Stimulated activated CD8-positive, alpha-beta memory T cell treated with anti-CD3 and anti-CD28 coated beads, Interleukin-4, amount 100 ng/mL, for 4 hours (primary cell): ENCODE measurements at places on chromosomes 3 and 15.

GRCh38 chr3:51568996-51569395, 30.5 kb downstream of the RAD54L2 start:
- DNase-seq = no peak

- DNase-seq = no peak
Measured at GRCh38 chr3:158058495-158059130, 47.6 kb downstream of the SHOX2 start.

DNA sequence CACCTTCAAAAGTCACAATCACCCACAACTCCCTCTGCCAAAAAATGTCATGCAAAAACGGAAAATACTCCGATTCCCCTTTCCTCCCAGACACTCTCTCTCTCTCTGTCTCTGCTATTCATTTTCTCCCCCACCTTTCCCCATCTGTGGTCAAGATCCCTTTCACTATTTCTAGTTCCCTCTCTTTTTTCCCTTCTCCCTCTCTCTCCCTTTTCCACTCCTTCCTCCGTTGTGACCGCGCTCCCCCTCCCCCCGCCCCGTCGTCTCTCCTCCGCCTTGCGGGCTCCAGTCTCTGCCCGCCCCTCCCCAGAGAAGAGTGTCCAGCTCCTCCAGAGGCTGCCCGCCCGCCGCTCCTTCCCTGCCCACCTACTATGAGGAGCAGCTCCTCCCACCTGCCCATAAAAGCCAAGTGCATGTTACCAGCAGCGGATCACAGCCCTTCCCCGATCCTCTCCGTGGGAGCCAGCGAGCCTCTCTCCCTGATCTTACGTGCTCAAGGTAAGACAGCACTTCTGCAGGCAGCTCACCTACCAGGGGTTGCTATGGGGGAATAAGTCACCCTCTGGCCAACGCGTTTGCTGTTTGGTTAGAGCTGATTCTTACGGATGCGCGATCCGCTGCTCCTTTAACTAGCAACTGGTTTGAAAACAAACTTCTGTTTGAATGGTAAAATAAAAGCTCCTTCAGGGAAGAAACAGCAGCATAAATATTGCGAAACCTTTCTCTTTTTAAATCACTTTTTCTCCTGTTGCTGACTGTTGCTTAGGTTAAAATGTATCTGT, at the start of gene COL8A1:
Gene COL8A1, plus strand, starts transcription at position 428 of the 782 bp plus-strand sequence. CDS start 152,089 bp downstream, outside the sequence.
- no peak for DNase-seq

GRCh38 chr3:17573396-17573795, 169.0 kb downstream of the TBC1D5 start:
- no peak for DNase-seq

GRCh38 chr3:68866157-68866556, 66.2 kb downstream of the TAFA4 start:
- no peak for DNase-seq

GRCh38 chr3:4995500-4996053, 16.3 kb downstream of the BHLHE40 start:
- no peak for DNase-seq

- no peak for DNase-seq
Measured at GRCh38 chr3:141392416-141392815, 24.1 kb downstream of the ZBTB38 start.

DNA sequence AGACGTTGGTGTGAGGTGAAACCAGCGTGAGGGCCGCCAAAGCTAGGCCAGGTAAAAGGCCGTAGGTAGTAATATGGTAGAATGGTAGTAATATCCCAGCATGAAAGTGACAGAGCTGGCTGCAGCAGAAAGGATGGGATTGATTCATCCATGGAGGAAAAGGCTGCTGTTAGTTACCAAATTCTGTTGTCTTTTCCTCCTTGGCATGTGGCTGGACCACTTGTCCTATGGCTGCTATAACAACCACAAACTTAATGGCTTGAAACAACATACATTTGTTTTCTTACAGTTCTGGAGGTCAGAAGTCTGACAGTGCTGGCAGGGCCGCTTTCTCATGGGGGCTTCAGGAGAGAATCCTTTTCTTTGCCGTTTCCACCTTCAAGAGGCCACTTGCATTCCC, 47.8 kb upstream of the CHST2 start:
- DNase-seq = no peak

GRCh38 chr3:176941689-176942088, 255.6 kb downstream of the TBL1XR1 start:
- DNase-seq = no peak

DNA sequence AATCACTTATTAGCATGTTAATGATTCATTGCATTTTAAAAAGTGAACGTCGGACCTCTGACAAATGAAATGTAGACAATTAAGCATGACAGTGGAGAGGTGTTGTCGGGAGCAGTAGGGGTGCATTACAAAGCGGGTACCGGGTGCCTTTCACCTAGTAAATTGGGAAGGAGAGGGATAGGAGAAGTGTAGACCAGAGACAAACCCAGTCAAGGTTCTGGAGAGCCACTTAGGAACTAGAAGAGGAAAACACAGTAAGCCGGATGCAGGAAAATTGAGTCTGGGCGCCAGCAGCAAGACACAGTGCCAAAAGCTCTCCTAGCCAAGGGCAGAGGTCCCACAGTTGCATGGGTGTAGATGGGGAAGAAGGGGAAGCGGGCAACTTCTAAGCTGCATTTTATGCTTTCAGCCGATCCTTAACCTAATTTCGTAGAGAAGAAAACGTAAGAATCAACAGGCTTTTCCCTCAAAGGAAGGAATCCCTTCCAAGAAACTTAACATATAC, 3.1 kb upstream of the CERS3 start:
- no peak for DNase-seq

GRCh38 chr3:127680798-127681221, 8.1 kb downstream of the ABTB1 start:
- DNase-seq = no peak

GRCh38 chr3:190811775-190812480, 50.6 kb downstream of the GMNC start:
- no peak for DNase-seq

DNA sequence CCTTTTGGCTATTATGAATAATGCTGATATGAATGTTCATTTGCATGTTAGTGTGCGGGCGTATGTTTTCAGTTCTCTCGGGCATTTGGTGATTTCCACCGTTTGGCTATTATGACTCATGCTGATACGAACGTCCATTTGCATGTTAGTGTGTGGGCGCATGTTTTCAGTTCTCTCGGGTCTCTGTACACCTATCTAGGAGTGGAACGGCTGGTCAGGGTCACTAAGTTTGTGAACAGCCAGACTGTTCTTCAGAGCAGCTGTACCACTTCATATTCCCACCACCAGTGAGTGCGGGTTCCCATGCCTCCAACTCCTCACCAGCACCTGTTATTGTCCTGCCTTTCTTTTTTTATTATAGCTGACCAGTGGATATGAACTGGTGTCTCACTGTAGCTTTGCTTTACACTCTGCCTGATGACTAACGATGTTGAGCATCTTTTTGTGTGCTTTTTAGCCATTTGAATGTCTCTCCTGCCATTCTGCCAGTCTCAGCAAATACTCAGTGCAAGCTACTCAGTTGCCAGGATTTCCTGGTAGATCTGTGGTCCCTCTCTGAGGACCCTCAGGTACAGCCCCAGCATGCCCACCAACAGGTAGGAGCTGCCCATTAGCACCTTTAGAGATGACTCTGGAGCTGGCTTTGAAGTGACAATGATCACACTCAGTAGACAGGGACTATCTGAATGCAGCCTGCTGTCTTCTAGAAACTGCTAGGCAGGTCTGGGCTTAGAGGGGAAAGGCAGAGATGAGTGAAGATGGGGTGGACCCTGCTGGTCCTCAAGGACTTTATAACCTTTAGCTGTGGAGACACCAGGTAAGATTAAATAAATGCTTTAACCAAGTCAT, 141.1 kb downstream of the XXYLT1 start:
- DNase-seq = no peak

GRCh38 chr15:82132096-82132495, 86.3 kb upstream of the MEX3B start:
- no peak for DNase-seq

DNA sequence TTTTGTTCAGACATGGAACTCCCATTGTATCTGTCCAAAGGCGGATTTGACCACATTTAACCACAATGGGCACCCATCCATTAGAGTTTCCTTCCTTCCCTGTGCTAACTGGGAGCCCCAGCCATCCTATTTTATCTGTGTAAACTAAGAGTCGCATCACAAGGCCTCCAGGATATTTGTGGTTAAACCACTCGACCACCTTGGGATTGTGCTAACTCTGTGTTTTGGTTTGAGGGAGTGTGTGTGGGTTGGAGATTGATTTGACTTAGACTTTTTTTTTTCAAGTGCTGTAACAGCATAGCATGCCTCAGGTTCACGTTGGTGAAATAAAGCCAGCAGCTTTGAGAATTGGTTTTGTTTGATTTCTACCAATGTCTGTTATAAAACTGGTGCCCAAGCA, 100.4 kb upstream of the TP63 start:
- no peak for DNase-seq

DNA sequence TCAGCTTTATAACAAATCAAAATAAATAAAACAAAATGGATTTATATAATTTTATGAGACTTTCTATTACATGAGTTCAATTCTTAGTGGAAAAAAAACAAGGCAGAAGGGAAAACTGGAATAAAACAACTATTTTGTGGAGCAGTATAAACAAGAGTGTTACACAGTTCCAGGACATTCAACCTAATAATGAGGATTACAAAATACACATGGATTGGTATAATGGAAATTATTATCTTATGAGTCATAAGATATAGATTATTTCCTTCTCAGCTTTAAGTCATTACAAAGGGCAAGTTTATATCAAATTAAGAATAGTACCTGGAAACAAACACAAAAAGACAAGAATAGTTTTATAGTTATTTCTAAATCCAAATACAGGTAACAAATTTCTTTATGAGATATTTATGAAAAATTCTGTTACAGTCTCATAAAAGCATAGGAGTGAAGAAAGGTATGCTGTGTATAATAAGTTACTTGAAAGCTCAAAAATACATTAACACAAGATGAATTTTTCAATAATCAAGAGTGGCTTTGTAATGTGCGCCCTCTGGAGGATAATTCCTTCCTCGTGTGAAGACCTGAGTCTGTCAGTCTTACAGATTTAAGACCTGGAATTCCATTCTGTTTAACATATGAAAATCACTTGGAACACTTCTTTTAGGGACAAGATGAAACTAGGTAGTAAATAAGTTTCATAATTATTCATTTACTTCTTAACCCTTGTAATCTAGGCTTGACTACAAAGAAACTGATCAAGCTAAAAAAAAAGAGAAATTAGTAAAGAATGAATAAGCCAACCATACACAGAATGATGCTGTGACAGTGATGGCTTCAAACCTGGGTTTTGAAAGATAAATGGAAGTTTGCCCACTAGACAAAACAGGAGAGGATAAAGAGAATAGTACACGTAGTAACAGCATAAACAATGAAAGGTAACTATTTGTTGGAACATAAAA, 9.5 kb downstream of the COPS2 start:
- DNase-seq = no peak

DNA sequence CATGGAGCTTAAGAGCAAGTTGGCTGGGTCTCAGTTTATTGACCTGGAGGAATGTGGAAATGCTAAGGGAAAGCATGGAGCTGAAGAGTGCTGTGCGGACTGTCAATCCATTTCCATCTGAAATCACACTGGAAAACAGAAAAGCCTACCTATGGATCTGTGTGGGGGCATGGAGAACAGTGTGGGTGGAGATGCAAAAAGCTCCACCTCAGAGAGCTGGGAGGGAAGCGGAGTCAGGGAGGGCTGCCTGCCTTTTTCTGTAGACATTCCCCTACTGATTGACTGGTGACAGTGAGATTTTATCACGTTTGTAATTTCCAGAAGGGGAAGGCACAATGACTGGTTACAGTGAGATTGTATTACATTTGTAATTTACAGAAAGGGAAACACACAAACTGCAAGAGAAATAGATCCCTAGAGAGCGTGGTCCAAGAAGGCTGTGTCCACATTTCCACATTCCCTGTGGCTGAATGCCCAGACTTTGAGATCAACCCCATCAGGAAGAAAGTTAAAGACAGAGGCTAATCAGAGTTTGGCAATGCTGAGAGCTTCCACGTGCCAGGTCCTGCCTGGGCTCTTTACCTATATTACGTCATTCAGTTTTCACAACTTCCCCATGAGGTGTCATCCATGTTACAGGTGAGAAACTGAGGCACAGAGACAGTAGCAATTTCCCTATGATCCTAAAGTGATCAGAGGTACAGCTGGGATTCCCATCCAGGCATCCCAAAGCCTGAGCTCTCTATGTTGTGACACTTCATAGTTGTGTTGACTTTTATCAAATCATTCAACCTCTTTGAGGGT, 67.7 kb upstream of the NSMCE3 start:
- DNase-seq = no peak

GRCh38 chr15:23574742-23575141, 9.3 kb downstream of the MKRN3 start:
- no peak for DNase-seq

- DNase-seq = no peak
Measured at GRCh38 chr15:53513431-53513830, 246.0 kb downstream of the WDR72 start.

GRCh38 chr15:79028411-79028964, 62.1 kb downstream of the RASGRF1 start:
- no peak for DNase-seq

GRCh38 chr3:125140011-125140817, 72.3 kb downstream of the SLC12A8 start:
- no peak for DNase-seq

DNA sequence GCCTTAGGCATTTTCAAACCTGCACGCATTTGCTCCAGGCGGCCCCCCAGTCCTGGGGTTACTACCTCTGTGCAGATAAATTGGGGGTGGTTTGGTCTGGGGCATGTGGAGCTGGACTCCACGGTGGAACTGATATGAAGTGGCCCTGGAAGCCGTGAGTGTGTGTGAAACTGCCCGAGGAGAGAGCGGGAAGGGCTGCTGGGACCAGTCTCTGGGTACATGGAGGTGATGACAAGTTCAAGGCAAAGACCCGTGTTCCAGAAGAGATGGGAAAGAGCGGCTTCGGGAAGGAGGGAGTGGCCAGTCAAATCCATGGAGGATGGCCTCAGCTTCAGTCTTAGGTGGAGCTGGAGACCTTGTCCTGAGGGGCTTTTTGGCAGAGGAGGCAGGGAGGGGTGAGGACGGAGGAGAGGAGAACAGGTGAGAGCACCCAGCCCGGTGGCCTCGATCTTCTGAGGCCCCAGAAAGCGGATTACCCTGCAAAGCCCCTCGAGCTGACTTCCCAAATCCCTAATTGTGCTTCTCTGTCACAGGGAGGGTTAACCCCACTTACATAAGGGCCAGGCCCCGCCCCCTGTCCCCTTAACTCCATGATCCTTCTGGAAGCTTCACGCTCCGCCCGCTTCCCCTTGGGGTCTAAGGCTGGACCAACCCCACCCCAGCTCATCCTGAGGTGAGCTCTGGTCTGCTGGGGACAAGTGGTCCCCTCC, 1.9 kb upstream of the NR2E3 start:
- DNase-seq = no peak

DNA sequence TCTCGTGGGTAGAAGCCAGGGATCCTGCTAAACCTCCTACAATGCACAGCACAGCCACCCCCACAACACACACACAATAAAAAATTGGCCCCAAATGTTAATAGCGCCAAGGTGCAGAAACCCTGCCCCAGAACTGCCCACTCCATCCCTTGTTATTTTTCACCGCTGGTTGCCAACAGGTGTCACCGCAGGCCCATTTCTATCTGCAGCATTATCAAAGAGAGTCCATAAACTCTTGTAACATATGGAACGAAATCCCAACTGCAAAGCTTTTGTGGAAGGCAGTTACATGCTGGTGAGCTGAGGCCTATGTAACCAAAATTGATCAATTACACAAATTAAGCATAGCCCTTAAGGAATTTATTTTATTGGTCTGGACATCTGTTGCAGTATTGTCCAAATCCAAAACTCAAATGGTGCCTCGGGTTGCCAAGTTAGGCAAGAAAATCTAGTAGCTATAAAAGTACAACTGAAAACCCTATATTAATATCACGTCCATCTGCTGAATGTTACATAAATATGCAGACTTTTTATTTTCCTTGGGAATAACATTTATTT, 66.2 kb downstream of the SAMMSON start:
- DNase-seq = no peak

- DNase-seq = no peak
Measured at GRCh38 chr15:90174140-90174875, 26.8 kb upstream of the SEMA4B start.
